ENCODE measurements at places on chromosomes 2 and 18. TPM values are rescaled to one million over a fixed set of nuclear protein-coding genes. Genes with fewer than 3 reads are reported as not detected.

Gene CRYBA2
- not detected for polyA plus RNA-seq

Gene OXER1
- not detected for polyA plus RNA-seq

Gene GALR1
- polyA plus RNA-seq: not detected

Gene TCF4
- 29.0 TPM for polyA plus RNA-seq

Gene GORASP2
- polyA plus RNA-seq: 156 TPM

Gene SERPINB13
- not detected for polyA plus RNA-seq

Gene ASB18
- not detected for polyA plus RNA-seq

Gene MYO5B
- polyA plus RNA-seq: 0.24 TPM

Gene TCF7L1
- 9.5 TPM for polyA plus RNA-seq

Gene DNAJC27
- polyA plus RNA-seq: 1.3 TPM

Gene RBKS
- 1.1 TPM for polyA plus RNA-seq

Gene ADCYAP1
- polyA plus RNA-seq: not detected

Gene IL36B
- not detected for polyA plus RNA-seq

Gene FER1L5
- polyA plus RNA-seq: 0.15 TPM

Gene LRRC30
- not detected for polyA plus RNA-seq

Gene AQP12B
- not detected for polyA plus RNA-seq

Gene RAB6C
- not detected for polyA plus RNA-seq

Gene CDH2
- 53.3 TPM for polyA plus RNA-seq

Gene TCF23
- not detected for polyA plus RNA-seq

Gene PROKR1
- polyA plus RNA-seq: not detected

Gene ACADL
- not detected for polyA plus RNA-seq

Gene ANKRD62
- not detected for polyA plus RNA-seq

Gene KRTCAP3
- 1.1 TPM for polyA plus RNA-seq

Gene SLC38A11
- polyA plus RNA-seq: 0.07 TPM

Gene BOLL
- not detected for polyA plus RNA-seq

Gene GPR75
- polyA plus RNA-seq: 2.1 TPM

Gene UBXN2A
- polyA plus RNA-seq: 4.6 TPM

Gene TUBA3D
- not detected for polyA plus RNA-seq

Gene EPC2
- polyA plus RNA-seq: 11.4 TPM

Gene TRIM43
- not detected for polyA plus RNA-seq

Gene GAL3ST2
- not detected for polyA plus RNA-seq

Gene GKN2
- polyA plus RNA-seq: not detected

Gene HK2
- 18.7 TPM for polyA plus RNA-seq

Gene LOXHD1
- polyA plus RNA-seq: not detected

Gene TNFAIP6
- 1.3 TPM for polyA plus RNA-seq

Gene RNU2-63P
- polyA plus RNA-seq: not detected

Gene HTR2B
- 0.23 TPM for polyA plus RNA-seq

Gene RAD51AP2
- not detected for polyA plus RNA-seq

Gene CFAP221
- polyA plus RNA-seq: not detected

Gene IL18R1
- 0.14 TPM for polyA plus RNA-seq

Gene ANKRD30B
- polyA plus RNA-seq: not detected

Gene DSG3
- polyA plus RNA-seq: not detected

Gene CD226
- polyA plus RNA-seq: 0.07 TPM

Gene IL36RN
- not detected for polyA plus RNA-seq

Gene GKN1
- polyA plus RNA-seq: not detected

Gene FBXO41
- polyA plus RNA-seq: 3.4 TPM

Gene SLC14A1
- 18.3 TPM for polyA plus RNA-seq

Gene ARHGAP25
- polyA plus RNA-seq: 0.29 TPM

Gene EPB41L5
- 5.0 TPM for polyA plus RNA-seq

Gene NMS
- not detected for polyA plus RNA-seq

Gene NT5C1B
- not detected for polyA plus RNA-seq

Gene AGXT
- not detected for polyA plus RNA-seq

Gene CCDC141
- polyA plus RNA-seq: not detected

Gene VAMP5
- 121 TPM for polyA plus RNA-seq

Gene SP110
- 10.2 TPM for polyA plus RNA-seq

All from IMR-90 (cell line).